ENCODE measurements at places on chromosomes 5 and 9.

GRCh38 chr5:124021776-124022175 lies 509.8 kb downstream of the CSNK1G3 start:
- no peak for DNase-seq

GRCh38 chr5:173907686-173908371 lies 19.7 kb downstream of the CPEB4 start:
- DNase-seq, result no peak

DNA sequence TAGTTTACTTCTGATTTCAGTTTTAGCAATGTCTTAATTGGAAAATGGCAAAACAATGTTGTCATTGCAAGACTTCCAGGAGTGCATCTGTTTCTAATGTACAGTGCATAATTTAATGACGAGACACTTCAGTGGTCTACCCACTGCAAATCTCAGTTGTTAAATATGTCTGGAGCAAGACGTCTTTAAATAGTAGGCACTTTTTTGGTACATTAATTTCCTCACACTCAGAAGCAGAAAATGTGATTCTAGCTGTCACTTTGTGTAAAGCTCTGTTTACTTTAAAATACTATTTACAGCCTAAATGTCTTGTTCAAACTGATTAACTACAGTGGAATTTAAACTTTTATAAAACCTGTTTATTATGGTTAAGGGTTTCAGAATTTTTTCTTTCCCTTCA lies 815.5 kb downstream of the TLE1 start:
- no peak for DNase-seq

- DNase-seq, result no peak
These were observed 58.0 kb downstream of the LOX start for GRCh38 chr5:122019919-122020590.

DNA sequence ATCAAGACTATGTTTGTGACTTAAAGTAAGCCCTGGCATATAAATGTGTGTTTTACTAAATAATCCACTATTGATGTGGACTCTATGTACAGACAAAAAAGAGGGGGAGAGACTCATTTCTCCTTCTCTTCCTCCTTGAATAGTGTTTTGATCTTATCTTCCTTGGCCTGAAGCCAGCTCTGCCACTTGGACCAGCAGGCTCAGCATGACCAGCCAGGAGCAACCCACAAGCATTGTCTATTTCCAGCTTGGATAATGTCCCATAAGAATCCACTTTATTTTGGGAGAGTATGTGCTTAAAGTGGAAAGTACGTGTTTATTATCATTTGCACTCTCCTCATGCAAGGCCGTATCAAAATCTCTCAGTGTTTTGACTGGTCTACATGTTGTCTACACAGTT lies 23.8 kb upstream of the SLC46A2 start:
- DNase-seq, result no peak

GRCh38 chr5:158451203-158451992 lies 592.5 kb upstream of the CLINT1 start:
- DNase-seq, result no peak
